ENCODE measurements at places on chromosomes 6 and 20.

DNA sequence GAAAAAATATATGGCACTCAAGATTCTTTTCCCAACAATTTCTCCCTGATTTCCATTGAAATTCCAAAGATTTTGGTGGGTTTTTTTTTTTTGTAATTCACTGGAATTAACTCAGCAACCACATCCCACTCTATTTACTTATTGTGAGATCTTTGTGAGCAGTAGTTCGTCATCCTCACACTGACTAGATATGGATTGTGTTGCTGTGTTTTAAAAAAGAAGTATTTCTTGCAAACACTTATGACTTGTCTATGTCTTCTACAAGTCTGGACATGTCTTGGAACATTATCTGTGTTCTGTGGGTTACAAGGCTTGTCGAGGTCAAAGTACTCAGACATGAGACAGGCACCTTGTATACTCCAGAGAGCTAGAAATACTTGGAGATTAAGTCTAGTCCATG is 7.3 kb upstream of the TENT5A start:
- DNase-seq: no peak

- DNase-seq: no peak
Measured at GRCh38 chr20:48094196-48094749, 309.0 kb upstream of the SULF2 start.

- DNase-seq: no peak
Measured at GRCh38 chr20:9081423-9081966, 12.6 kb downstream of the PLCB4 start.

DNA sequence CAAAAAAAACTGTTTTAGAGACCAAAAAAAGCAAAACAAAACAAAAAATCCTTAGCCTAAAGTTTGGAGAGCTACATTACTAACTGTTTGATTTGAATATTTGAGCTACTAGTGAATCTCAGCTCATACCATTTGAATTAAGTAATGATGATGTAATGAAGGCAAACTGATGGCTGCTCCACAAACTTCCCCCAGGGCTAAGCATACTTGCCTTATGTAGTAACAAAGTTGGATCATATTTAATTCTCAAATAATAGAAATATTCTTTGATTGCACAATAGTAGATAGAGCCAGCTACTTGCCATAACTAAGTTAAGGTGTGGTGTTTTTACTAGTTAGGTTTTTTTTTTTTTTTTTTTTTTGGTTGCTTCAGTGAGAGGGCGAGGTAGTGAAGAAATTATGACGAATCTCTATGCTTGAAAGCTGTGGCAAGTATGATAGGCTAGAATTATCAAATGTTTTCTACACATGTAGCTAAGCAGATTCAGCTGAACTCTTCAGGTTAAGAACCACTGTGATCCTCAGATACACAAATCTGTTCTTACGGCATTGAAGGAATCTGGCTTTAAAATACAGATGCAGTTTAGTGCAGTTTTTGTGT is 2.9 kb downstream of the RAB32 start:
- DNase-seq: no peak

DNA sequence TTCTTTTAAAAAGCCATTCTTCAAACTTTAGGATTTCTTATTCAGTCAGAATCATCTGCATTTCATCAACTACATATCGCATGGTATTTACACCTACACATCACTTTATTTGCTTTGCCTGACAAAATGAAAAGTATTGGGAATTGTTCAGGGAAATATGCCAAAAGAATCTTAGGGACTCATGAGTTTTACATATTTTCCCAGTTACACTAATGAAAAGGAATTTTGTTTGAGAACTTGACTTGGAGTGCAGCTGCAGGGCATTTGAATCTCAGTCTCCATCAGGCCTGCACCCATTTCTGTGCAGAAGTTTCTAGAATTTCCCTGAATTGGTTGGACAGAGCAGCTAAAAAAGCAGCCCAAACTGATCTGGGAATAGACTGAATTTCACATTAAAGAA is 65.3 kb downstream of the MTHFD1L start:
- DNase-seq: no peak

DNA sequence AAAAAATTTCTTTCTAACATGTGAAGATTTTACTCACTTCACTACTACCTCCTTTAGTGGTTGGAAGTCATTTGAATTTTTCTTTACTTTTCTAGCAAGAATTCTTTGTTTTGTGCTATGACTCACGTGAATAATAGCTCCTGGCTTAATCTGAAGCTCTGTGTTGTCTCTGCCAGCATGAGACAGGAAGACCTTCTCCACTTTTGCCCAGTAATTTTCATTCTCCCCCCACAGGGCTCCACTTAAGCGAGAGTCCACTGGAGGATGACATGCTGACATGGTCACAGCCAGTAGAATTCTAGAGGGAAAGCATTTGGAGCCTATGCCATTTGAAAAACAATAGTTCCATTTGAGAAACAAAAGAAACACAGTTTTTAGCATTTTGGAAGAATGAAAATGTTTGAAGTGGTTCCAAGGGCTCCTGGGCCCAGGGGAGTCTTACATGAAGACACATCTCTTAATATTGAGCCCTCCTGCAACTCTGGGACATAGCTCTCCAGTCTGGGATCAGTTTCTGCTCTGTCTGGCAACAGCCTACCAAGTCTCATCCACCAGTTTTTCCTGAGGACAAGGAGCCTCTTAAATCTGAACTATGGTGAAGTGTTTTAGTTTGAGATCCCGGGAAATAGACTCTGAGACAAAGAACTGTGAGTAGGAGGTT is 231.4 kb downstream of the PAX1 start:
- DNase-seq: no peak

GRCh38 chr6:14656078-14656521 is 538.5 kb downstream of the CD83 start:
- no peak for DNase-seq

DNA sequence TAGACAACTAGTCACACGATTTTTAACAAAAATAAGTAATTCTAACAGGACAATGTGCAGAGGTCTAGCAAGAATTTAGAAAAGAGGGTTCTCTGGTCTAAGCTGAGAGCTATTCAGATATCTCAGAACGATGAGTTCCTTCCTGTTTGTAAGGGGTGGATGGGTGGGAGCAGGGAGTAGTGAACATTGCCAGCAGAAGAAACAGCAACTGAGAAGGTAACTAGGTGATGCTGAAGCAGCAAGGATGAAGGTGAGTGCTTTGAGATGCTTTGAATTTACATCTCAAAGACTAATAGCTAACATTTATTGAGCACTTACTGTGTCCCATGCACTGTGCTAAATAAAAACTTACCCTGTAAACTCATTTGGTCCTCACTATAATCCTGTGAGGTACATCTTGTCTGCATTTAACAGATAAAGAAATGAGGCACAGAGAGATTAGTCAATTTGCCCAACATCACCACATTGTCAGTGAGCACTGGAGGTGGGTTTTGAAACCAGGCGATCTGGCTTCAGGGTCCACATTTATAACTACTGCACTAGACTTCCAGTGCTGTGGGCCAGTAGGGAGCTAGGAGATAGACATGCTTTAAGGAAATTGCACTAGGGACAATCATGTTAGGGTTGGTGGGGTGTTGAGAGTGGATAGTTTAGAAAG is 15.7 kb downstream of the BRD2 start:
- no peak for DNase-seq
